Activated gamma-delta T cell treated with anti-CD3 and anti-CD28 coated beads, Interleukin-2, amount 50 U/mL, for 16 hours (primary cell): ENCODE measurements at places on chromosomes 3 and 15.

GRCh38 chr3:143031327-143031726 is 30.0 kb downstream of the U2SURP start:
- DNase-seq = no peak

DNA sequence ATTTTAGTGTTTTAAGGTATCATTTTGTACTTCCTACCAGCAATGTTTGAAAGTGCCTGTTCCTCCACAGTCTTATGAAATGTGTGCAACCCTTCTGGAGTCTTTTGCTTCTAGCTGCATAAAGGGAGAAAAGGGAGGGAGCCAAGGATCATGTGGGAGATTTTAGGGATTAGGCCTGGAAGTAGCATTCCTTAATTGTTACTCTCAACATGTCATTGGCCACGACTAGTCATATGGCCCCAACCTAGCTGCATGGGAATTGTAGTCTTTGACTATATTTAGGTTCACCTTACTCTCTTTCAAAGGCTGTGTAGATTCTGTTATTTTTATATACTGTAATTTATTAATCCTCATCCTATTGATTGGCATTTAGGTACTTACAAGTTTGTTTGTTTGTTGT is 14.9 kb downstream of the CRTAP start:
- no peak for DNase-seq

GRCh38 chr3:193828477-193828876 is 235.5 kb downstream of the OPA1 start:
- no peak for DNase-seq

DNA sequence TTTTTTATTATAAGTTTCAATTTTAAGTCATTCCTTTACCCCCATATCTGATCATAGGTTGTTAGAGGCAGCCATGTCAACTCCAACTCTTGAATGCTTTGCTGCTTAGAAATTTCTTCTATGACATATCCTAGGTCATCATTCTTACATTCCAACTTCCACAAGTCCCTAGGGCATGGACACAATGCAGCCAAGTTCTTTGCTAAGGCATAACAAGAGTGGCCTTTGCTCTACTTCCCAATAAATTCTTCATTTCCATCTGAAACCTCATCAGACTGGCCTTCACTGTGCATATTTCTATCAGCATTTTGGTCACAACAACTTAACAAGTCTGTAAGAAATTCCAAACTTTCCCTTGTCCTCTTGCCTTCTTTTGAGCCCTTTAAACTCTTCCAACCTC is 28.5 kb downstream of the TRIM42 start:
- DNase-seq = no peak

DNA sequence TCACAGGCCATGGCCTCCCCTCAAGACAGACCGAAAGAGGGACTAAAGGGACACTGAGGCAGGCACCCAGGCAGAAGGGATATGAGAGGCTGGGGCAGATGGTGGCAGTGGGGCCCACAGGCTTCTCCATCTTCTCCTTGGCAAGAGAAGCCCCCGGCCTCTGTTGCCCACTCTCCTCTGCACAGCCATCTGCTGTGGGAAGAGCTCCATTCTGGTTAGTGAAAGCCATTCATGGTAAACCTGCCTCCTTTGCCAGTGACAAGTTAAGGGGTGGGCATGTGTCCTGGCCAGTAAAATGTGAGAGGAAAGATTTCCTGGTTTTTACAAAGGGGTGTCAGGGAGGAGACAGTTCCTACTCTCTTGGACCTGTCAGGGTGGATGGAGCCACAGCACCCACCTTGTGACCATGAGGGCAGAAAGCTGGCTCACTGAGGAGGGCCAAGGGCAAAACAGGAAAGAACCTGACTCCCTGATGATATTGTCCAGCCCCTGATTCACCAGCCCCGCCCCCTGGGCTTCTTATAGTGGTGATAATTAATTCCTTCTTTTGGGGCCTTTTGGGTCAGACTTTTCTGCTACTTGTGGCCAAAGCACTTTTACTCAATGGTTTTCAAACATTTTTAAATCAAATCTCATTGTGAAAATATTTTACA is 130.4 kb upstream of the SMAD3 start:
- no peak for DNase-seq

DNA sequence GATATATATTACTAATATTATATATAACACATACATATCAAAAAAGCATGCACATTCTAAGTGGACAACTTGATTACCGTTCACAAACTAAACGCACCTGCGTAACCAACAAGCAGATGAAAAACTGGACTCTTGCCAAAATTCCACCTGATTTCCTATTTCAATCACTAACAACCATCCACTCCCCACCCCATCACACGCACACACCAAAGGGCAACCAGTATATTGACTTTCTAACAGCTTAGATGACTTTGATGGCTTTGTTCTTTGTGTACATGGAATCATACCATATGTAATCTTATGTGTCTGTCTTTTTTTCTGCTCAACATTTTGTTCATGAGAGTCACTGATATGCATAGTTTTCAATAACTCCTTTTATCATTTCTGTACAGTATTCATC is 496.8 kb upstream of the ARRDC4 start:
- DNase-seq = no peak

DNA sequence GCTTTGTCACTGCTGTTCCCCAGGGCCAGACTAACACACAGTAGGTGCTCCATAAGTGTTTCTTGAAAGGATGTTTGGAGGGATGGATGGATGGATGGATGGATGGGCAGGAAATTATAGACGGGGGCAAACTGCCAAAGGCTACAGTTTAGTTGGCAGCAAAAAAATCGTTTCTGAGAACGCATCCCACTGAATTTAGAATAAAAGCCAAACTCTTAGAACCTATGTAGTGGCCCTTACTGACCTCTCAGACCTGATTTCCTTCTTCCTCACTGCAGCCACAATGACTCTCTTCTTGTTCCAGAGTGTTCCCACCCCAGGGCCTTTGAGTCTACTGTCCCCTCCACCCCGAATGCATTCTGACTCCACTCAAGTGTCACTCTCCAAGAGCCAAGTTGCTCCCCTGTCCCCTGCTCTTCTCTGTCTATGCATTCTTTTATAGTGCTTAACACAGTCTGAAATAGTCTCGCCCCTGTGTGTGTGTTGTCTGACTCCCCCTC is 5.2 kb upstream of the GATA2 start:
- DNase-seq = no peak

DNA sequence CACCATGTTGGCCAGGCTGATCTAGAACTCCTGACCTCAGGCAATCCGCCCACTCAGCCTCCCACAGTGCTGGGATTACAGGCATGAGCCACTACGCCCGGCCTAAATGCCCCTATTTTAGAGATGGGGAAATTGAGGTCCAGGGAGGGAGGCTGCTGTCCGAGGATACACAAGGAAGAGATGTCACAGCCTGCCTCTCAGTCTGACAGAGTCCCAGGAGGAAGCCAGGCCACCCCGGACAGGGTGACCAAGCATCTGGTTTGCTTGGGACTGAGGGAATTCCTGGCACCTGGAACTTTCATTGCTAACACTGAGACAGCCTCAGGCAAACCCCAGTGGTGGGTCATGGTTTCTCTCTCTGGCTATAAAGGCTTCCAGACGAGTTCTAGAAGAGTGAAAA is 30.6 kb upstream of the ADAMTS7 start:
- DNase-seq = no peak

DNA sequence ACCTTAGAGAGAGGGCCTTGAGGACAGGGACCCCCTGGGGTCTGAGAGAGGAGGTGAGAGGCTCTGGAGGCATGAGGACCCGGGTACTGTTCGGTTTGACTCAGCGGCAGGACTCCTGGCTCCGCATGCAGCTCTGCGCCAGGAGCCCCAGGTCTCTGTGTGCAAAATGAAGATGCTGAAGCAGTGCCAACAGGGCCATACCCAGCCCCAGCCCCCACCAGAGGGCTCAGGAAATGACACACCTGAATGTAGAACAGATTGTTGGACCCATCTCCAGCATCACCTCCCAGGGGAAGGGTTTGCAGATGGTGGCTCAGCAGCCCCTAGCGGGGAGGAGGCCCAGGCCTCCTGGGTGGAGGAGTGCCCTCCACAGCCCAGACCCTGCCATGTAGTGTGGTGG is 30.2 kb downstream of the EPHB3 start:
- no peak for DNase-seq

GRCh38 chr3:168197162-168197561 is 101.4 kb upstream of the GOLIM4 start:
- DNase-seq = no peak

DNA sequence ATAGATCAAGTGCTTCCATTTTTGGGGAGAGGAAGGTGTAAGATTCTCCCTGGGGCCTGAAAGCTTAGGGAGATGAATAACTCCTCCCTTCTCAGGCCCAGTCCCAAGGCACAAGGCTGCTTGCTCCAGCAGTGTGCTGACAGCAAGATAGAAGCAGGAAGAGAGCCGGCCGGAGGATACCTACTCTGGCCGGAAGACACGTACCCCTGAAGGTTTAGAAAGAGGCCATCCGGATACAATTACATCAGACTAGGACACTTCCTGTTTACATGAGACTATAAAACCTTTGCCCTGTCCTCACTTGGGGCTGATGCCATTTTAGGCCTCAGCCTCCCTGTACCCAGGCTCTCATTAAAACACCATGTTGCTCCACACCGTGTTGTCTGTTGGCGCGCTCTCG is 329.9 kb downstream of the SV2B start:
- no peak for DNase-seq

GRCh38 chr3:171446801-171447578 is 13.2 kb downstream of the TNIK start:
- no peak for DNase-seq

DNA sequence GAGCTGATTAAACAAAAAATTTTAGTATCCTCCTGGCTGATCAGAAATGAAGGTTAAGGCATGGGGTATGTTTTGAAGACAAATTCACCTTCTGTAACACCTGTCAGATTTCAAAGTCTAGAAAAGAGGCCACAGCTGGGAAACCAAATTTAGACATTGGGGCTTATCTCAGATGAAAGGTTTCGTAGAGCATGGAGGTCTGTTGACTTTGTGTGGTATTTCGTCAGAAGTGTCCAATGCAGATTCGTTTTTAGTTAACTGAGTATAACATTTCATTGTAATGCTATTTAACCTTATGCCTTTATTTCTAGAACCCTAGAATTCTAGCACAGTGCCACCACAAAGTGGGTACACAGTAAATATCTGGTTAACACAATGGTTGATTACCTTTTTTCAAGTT is 61.7 kb downstream of the FNDC3B start:
- no peak for DNase-seq

GRCh38 chr15:99486371-99487336 is 79.1 kb upstream of the MEF2A start:
- DNase-seq = no peak
